ENCODE measurements at places on chromosomes 11 and 22.

- no peak for DNase-seq
Observed at GRCh38 chr11:69943506-69943905, 124.3 kb upstream of the FGF3 start.

GRCh38 chr11:114080219-114080618, 20.7 kb downstream of the ZBTB16 start:
- DNase-seq = no peak

- no peak for DNase-seq
Observed at GRCh38 chr11:44943118-44943517, 7.6 kb downstream of the TP53I11 start.

DNA sequence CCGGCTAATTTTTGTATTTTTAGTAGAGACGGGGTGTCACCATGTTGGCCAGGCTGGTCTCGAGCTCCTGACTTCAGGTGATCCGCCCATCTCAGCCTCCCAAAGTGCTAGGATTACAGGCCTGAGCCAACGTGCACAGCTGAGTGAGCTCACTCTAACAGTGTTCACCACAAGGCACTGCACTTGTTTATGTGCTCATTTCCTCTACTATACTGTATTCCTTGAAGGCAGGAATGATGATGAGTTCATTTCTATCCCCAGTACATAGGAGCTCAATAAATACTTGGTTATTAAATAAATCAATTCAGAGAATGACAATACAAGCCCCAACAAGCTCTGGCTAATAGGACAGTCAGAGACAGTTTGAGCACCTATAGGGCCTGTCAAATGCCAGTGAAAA, 29.1 kb downstream of the ALG8 start:
- DNase-seq = no peak

GRCh38 chr22:41642331-41643110, 21.4 kb downstream of the XRCC6 start:
- DNase-seq = no peak

GRCh38 chr22:22410121-22410520, 98.4 kb downstream of the ZNF280B start:
- no peak for DNase-seq
